Activated CD4-positive, alpha-beta T cell treated with anti-CD3 and anti-CD28 coated beads, Interleukin-2, amount 10 ng/mL, durations not matched to agents 7 days and 5 days (primary cell): ENCODE measurements at places on chromosomes 6 and 20.

GRCh38 chr20:49361862-49362660 lies 84.2 kb upstream of the ZNFX1 start:
- no peak for DNase-seq

- DNase-seq = peak; percentile 3
These were observed 84.6 kb downstream of the DLL1 start for GRCh38 chr6:170206317-170206621.

- no peak for DNase-seq
These were observed 3.8 kb downstream of the TRAF3IP2 start for GRCh38 chr6:111601886-111602285.

DNA sequence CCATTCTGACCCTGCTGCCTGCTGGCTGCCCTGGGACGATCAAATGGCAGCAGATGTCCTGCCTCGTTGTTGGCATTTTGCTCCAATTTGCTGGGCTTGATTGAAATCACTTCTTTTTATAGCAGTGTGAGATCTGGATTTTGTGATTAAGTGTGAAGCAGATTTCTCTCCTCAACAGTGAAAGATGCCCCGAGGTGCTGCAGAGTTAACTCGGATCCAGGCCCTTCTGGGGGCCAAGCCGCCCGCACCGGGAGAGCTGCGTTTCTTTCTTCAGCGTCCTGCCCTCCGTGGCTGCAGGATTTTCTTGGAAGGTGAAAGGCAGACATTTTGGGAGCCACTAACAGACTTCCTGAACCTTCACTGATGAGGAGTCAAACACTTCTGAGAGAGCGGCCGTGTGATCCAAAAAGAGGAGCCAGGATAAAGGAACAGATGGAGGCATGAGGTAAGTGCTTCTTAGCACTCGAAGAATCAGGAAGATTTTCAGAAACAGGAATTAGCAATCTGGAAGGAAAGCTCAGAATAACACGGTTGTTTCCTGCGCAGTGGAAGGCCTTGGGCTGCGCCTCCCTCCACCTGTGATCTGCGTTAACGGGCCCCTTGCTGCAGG lies 139.5 kb upstream of the AFDN start:
- DNase-seq = no peak

GRCh38 chr6:94254689-94255088 lies 835.3 kb upstream of the EPHA7 start:
- no peak for DNase-seq

DNA sequence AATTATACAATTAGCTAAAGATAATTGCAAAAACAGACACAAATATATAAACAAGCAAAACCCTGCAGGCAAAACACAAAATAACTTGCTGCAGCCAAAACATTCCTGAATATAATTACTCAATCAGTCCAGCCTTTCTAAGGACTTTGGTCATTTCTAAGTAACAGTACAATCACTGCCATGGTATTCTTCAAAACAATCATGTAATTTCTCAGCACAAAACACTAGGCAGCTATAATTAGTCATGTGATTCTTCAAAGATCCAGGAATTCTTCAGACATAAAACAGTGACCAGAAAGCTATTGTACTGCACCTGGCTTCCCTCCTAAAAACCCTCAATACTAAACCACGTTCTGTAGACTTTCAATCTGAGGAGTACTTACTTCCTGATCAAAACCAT lies 881.1 kb downstream of the EPHA7 start:
- DNase-seq = no peak

- DNase-seq = no peak
These were observed 83.7 kb downstream of the STXBP5 start for GRCh38 chr6:147287869-147288271.

GRCh38 chr6:3285732-3286131 lies 27.0 kb downstream of the PSMG4 start:
- DNase-seq = no peak

GRCh38 chr6:19472850-19473249 lies 364.3 kb upstream of the ID4 start:
- DNase-seq = no peak

DNA sequence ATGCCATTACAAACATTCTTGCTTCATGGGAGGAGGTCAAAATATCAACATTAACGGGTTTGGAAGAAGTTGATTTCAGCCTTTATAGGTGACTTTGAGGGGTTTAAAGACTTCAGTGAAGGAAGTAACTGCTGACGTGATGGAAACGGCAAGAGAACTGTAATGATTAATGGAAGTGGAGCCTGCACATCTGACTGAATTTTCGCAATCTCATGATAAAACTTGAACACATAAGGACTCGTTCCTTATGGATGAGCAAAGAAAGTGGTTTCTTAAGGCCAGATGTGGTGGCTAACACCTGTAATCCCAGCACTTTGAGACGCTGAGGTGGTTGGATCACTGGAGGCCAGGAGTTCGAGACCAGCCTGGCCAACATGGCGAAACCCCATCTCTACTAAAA lies 226.1 kb downstream of the BCAS1 start:
- no peak for DNase-seq

DNA sequence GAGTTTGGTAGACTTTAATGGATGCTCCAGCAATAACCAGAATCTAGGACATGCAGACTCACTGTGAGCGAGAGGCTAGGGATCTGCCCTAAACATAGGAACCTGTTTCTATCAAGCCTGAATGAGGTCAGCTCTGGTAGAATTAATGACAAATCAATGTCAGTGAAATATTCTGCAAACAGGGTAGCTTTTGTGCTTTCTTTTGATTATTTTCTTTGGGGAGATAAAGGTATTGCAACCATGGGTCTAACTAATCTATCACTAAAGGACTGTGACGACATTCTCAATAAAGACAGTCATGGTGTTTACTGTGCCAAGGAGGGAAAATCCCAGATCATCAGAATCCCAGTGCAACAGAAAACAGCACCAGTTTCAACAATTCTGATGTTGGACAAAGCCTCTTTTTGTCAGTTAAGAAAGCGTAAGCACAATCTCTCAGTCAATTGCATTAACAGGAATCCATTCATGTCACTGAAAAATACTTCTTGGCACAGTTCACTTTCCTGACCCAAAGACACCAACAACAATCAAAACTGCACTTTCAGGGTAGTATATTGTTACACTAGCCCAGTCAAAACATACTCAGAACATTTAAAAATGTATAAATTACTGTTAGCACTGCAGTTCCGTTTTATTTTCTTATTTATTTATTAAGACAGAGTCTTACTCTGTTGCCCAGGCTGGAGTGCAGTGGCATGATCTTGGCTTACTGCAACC lies 36.8 kb upstream of the SMIM29 start:
- no peak for DNase-seq

- DNase-seq = no peak
These were observed 162.1 kb downstream of the AIG1 start for GRCh38 chr6:143222801-143223231.

DNA sequence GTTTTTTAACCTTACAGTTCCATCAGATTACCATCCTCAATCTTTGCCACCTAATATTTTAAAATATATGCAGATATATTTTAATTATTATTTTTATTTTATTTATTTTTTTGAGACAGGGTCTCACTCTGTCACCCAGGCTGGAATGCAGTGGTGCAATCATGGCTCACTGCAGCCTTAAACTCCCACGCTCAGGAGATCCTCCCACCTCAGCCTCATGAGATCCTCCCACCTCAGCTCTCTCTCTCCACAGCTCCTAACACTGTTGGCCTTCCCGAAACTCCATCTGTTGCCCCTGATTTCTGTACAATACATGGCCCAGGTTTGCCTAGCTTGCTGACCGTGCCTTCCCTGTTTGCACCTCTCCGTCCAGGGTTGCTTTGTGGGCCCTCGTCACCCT lies 4.4 kb upstream of the TAB2 start:
- no peak for DNase-seq

DNA sequence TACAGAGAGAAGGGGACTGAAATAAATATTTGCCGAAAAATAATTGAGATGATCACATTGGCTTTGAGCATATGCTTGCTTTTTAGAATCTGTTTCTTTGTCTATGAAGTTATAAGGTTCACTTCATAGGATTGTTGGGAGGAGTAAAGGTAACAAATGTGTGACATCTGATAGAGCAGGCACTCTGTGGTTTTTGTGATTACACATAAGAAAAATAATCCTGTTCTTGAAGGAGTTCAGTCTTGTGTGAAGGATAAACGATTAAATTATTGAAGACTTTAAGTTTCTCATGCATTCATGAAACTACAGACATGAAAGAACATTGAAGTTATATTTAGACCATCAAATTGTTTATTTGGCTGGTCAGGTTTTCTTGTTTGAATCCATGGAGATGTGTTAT lies 45.0 kb downstream of the QKI start:
- no peak for DNase-seq

DNA sequence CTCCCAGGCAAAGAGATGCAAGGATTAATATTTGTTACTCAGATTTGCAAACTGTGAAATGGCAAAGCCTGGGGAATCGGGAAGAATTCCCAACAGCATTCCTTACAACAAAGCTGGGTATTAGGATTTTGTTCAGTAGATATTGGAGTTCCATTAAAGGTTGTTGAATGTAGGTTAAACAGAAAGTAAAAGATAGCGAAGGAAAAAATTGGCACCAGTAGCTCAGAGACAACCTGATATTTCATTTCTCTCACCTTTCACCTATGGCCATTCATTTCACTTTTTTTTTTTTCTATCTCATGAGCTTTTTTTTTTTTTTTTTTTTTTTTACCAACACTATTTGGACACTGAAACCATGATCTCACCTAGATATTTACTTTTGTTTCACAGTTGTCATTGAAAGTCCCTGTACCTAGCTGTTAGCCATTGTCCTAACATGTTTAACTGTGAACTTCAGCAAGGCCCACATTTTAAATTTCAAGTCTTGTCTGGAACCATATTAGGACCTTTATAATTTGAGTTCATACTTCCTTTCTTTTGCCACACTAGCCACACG lies 552.5 kb downstream of the HAO1 start:
- DNase-seq = no peak

- DNase-seq = no peak
These were observed 80.4 kb downstream of the POPDC3 start for GRCh38 chr6:105099371-105099770.

GRCh38 chr6:107154131-107154800 lies 39.0 kb upstream of the BEND3 start:
- DNase-seq = no peak

DNA sequence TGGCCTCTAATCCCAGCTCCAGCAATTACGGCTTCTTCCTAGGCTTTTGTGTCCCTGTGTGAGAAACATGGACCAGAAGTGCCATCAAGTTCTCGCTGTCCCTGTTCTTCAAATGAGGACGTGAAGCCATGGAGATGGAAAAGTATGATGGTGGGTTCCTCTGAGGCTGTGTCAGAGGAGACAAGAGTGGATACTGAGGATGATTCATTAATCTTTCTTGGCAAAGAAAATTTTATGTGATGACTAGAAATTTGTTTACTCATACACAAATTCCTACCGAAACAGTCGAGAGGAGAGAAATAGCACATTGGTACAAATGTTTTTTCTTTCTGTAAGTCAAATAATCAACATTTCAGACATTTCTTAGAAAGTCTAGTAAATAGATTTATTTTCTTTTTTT lies 35.0 kb upstream of the PNRC1 start:
- DNase-seq = no peak

GRCh38 chr20:23603321-23603720 lies 2.4 kb downstream of the CST9 start:
- no peak for DNase-seq

DNA sequence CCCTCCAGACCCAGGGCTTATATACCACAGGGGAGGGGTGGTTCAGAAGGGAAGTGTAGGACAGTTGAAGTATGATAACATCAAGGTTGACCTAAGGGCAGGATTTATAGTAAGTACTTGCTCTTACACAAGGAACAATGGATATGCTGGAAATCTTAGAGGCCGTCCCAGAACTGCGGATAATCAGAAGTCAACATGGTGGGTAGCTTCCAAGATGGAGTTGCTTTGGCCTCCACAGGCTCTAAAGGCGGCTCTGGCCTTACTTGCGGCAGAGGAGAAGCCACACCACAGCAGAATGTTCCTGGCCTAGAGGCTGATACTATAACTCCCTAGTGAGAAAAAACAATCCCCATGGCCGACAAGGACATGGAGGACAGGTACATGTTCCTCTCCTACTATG lies 344.7 kb downstream of the CDC5L start:
- no peak for DNase-seq

DNA sequence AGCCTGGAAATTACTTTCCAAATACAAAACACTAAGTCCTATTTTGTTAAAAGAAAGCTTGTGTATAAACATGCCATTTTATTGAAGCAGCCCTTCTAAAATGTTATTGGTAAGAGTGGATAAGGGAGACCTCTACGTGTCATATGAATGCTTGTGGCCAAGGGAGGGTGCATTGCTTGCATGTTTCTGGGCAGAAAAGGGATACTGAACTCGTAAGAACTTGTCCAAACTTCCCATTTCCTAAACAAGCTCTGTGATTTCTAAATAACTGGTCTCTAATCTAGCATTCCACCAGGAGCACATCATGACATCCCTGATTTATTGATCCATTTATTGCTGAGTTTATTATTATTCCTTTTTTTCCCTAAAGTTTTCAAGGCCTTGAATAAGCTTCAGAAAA lies 474.1 kb downstream of the CD109 start:
- DNase-seq = no peak

GRCh38 chr6:28922004-28922820 lies 1.6 kb downstream of the TRIM27 start:
- peak; percentile 35 for DNase-seq
